ENCODE measurements at places on chromosomes 12 and 14.

DNA sequence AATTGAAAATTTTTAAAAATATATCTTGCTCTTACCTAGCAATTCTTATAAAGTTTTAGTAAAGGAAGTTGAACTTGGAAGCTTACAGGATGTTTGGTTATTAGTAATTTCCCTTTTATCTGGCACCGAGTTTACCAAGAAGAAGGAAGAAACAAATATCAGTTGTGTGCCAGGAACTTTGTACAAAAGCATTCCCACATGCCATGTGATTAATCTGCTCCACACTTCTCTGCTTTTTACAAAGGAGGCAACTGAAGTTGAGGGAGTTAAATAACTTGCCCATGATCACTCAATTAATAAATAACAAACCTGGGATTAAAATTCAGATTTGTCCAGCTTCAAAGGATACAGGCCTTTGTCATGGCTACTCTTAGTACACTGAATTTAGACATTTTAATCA lies 122.5 kb upstream of the BCAT1 start:
- no peak for DNase-seq

- no peak for DNase-seq
Observed at GRCh38 chr14:91175291-91176201, 61.7 kb downstream of the DGLUCY start.

DNA sequence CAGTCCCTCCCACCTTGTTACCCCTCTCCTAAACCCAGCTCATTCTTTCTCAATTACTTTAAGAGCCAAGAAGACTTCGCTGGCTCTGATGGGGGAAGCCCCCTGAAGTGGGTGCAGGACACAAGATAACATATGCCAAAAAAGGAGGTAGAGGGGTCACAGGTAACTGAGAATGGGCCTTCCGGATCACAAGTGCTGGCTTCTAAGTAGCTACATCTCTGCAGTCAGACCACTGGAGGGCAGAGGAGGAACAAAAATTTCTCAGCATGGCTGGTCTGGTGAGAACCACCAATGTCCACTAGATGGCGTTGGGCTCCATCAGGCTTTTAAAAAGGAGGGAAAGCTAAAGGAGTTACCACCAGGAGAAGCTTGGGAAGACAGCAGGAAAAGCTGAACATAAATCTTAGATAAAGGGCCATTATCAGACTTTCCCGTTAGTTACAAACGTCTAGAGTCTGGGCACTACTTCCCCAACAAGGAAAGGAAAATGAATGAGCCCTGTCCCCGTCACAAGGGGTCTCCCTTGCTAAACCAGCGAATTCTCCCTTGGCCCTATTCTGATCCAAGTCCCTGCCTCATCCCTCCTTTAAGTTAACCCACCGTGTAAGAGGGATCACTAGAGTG lies 11.6 kb upstream of the CDH24 start:
- no peak for DNase-seq

GRCh38 chr12:13008741-13009380 lies 8.8 kb upstream of the HEBP1 start:
- no peak for DNase-seq

DNA sequence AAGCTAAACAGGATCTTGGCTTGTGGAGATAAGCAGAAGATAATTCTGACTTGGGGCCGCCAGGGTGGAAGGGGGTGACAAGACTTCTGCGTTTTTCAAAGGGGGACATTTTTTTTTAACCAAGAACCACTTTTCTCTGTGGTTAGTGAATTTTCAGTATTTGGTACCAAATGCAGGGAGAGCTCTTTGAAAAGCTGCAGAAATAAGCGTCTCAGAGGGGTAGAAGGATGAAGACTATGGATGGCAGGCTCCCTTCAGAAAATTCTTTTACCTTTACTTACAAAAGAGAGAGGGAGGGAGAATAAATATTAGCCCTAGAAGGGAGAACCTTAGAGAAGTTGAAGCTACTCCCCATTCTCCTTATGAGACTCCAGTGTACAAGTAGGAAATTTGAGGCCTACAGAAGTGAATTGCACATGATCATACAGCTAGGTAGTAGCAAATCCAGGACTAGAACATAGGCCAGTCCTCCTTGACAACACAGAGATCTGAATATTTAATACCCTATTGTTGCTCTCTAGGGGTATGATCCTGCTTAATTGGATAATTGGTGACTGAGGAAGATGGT lies 840 bp downstream of the MRPL52 start:
- no peak for DNase-seq

- DNase-seq = no peak
Observed at GRCh38 chr12:94740601-94741362, 90.4 kb upstream of the TMCC3 start.

GRCh38 chr12:10361084-10361483 lies 28.8 kb downstream of the KLRK1 start:
- no peak for DNase-seq

DNA sequence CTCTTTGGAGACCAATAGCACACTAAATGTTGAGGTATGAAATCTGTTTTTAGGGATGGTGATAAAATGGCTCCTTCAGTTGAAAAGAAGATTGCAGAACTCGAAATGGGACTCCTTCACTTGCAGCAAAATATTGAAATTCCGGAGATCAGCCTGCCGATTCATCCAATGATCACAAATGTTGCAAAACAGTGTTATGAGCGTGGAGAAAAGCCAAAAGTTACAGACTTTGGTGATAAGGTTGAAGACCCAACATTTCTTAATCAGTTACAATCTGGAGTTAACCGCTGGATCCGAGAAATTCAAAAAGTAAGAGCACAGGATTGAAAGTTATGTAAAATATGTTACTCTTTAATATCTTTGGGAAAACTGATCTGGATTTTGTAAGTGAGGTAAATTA lies 15.3 kb downstream of the DYNC1H1 start:
- no peak for DNase-seq

GRCh38 chr14:59161561-59162175 lies 26.8 kb upstream of the DAAM1 start:
- no peak for DNase-seq

DNA sequence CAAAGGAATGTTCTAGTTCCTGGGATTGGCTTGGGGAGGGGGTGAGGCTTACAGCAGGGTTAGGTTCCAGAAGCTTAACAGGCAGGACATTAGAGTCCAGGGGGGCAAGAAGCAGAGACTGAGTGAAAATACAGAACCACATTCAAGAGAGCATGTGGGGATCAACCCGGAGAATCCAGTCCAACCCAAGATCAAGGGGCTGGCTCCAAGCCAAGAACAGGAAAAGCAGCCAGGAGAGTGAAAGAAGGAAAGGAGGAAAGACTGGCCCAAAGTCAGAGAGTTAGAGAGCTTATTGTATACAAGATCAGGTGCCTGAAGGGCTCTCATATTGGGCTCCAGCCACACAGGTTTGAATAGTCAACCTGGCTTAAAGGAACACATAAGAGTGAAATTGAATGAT lies 190.3 kb upstream of the CDKN3 start:
- no peak for DNase-seq

GRCh38 chr12:68305278-68305677 lies 26.9 kb downstream of the MDM1 start:
- no peak for DNase-seq

DNA sequence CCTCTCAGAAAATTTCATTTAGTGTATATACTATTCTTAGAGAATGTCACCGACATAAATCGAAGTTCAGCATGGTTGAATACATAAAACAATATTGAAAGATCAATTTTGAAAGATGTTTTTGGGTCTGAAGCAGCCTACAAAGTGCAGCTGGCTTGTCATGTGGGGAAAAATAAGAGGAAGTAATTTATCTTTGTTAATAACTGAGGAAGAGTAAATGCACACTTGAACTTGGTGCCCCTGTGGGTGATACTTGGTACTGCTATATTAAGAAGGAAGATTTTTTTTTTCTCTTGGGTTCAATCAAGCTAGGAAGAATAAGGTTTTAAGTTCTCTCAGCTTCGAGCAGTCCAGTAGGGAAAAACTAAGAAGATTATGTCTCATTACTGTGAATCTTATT lies 661.3 kb downstream of the RPL10L start:
- DNase-seq = no peak

- no peak for DNase-seq
Observed at GRCh38 chr12:131830335-131830913, 2.2 kb downstream of the MMP17 start.

DNA sequence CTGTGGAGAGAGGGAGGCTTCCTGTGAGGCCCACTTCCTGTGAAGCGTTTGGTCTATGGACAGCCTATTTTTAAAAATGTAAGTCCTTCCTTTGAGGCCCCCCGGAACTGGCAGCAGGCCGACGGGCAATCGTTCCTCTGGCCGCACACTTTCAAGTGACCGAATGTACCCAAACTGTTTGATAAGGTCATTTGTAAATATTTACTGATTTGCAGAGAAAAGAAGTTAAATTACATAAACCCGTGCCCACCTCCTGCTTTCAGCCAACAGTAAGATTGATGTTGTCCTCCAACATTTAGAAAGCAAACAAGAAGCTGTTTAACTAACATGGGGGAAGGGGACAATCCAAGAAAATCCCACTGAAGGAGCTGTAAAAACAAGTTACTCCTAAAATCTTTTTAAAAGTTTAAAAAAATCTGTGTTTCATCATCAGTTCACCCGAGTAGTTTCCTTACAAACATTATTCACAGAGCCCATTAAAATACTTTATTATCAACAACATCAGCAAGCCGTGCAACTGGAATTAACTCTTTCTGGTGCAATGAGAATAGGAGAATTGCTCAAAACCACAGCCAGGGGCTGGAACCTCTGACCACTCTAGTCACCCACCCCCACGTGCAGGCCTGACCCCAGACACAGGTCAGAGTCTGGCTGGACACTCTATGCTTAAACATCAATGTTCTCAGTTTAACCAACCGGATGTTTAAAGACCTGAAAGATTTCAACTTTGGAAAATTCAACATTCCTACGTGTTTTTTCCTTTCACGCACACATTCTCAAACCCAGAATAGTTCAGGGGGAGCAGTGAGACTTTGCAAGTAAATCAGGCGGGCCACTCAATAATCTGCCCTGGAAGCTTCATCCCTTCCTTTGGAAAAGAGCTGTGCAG lies 65.3 kb downstream of the FOXN3 start:
- DNase-seq = no peak

DNA sequence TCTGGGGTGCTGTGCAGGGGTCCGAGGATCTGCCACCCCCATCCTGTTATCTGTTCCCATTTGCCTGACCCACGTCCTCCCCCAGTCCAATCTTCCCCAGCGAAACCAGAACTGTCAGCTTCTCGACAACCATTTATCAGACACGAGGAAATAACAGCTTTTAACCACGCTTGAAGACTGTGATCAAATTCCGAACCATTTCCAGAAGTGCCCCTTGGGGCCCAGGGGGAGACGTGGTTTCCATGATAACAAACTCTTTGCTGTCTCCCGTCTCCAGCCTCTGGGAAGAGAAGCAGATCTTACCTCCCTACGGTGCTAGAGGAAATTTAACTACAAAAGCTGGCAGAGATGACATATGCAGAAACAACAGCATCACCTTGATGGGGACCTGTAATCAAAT lies 35.1 kb upstream of the SRRM4 start:
- no peak for DNase-seq

DNA sequence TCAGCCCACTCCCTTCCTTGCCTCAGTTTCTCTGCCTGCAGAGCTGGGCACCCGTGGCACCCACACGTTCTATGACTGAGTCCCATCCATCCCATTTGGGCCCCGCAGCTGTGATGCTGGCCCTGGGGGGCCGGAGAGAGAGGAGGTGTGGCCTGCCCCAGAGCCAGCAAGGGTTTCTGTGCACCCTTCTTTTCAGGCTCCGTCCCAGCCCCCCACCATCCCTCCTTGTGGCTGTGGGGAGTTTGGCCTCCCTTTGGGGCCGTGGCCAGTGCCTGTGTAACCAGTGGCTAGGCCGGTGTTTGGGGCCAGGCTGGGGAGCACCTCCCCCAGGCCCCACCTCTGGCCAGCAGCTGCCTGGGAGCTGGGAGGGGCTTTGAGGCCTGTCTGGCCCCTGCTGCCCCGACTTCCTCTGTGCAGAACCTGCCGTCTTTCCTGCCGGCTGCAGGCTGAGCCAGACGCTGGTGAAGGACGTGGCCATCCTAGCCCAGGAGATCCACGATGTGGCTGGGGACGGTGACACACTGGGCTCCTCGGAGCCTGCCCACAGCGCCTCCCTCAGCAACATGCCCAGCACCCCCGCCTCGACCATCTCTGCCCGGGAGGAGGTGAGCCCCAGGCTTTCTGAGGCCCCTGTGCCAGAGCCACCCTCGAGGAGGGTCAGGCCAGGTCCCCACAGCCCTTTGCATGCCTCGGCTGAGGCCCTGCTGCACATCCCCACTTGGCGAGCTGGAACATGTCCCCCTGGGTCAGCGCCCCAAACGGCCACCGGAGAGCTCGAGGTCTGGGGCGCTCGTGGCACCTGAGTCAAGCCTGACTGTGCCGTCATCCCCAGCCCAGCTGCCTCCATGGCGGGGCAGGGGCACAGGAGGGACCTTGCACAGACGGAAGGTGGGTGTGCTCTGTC lies 27.7 kb downstream of the CEP170B start:
- no peak for DNase-seq

- DNase-seq = no peak
Observed at GRCh38 chr12:110577864-110578693, 5.0 kb downstream of the PPTC7 start.

DNA sequence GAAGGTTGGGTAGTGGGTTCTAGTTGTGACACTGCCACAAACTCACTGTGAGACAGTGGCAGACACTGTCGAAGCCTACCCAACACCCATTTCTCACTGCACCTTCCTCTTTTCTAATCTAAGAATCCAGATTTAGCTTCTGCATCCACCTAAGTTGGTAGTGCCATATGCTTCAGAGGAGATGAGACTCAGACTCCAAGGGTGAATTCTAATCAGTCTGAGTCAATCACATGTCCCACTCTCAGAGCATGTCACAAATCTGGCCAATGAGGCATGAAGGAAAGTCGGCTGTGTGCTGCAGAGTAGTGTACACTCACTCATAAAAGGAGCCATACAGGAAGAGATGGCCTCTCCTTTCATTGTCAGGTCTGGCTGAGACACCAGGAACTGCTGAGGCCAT lies 102.1 kb upstream of the RAP1B start:
- no peak for DNase-seq

- no peak for DNase-seq
Observed at GRCh38 chr14:56562883-56563282, 16.7 kb upstream of the TMEM260 start.

- DNase-seq = no peak
Observed at GRCh38 chr12:116633476-116633875, 74.3 kb downstream of the MAP1LC3B2 start.

GRCh38 chr12:104974626-104975290 lies 11.4 kb upstream of the NOPCHAP1 start:
- DNase-seq = no peak

DNA sequence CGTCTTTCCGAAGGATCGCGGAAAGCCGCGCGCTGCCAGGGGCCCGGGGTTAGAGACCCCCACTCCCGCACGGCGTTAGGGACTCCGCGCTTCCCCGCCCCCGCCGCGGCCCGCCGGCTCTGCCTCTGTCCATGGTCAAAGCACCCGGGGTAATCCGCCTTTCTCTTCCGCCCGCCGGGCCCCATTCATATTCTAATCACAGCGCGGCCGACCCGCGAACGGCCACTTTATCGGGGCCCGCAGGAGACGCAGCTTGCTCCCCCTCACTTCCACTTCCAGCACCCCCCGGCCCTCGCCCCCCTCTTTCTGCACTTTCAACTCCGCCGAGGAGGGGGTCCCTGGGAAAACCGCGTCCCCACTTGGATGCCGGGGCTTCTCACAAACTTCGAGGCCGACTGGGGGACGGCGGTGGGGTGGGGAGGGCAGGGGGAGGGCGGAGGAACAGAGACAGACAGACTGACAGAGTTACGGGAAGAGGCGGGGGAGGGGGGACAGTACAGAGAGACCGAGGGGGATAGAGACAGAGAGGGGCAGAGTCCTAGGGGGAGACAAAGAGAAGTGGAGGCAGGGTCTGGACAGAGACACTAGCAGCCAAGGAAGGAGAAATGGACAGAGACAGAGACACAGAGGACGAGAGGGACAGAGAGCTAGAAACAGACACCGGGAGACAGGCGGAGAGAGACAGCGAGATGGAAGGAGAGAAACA lies 1.1 kb upstream of the RFX4 start:
- no peak for DNase-seq

- no peak for DNase-seq
Observed at GRCh38 chr14:50001999-50002925, 109.4 kb downstream of the ARF6 start.
